ENCODE measurements at places on chromosomes 3 and 15. TPM values are rescaled to one million over a fixed set of nuclear protein-coding genes. Genes with fewer than 3 reads are reported as not detected.

- no peak for DNase-seq
Measured at GRCh38 chr15:93384886-93385285, 295.9 kb upstream of the RGMA start.

HAUS2 gene
- total RNA-seq = 43.3 TPM

RPUSD2 gene
- 30.2 TPM for total RNA-seq

SERPINI2 gene
- 0.13 TPM for total RNA-seq

MAGEF1 gene
- total RNA-seq = 24.4 TPM

EPB42 gene
- total RNA-seq = 1.3 TPM

CFAP91 gene
- not detected for total RNA-seq
